ENCODE measurements at places on chromosomes 6 and 20.
A peak's percentile ranks its signal among the peaks of the same experiment; 100 is the strongest.

- H3K4me1 ChIP-seq, result no peaks in the 10 kb centered on the region
- no peak overlapping the region for H3K27ac ChIP-seq
- H3K36me3 ChIP-seq, result no peaks in the 10 kb centered on the region
- no peak for DNase-seq
- H3K27me3 ChIP-seq, result no peaks in the 10 kb centered on the region
Measured at GRCh38 chr6:104014163-104014959, 845.4 kb downstream of the HACE1 start.

DNA sequence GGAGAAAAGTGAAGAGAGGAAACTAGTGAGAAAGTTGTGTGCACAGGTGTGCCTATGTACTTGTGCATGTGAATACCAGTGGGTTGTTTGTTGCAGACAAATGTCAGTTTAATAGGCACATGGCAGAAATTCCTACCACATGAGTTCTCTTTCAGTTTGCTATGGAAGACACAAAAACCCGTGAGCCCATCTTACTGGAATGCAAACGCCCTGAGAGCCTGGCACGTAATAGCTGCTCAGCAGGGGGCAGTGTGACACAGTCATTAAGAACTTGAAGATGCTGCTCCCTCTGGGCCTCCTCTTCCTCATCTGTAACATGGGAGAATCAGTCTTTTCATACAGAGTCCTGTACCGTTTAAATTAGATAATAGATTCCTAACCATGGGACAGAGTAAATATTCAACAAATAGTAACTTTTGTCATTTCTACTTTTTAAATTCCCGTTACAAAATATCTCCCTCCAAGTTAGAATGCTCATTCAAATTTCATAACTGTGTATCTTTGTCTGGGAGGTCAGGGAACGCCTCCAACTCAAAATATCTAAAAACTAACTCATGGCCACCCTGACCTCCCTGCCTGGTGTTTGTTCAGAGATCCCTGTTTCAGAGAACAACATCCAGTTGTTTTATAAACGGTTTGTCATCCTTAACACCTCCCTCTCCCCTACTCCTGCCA lies 802.9 kb downstream of the MAFB start:
- no peaks in the 10 kb centered on the region for H3K36me3 ChIP-seq
- DNase-seq, result peak; percentile 82
- no peaks in the 10 kb centered on the region for H3K4me1 ChIP-seq
- H3K27ac ChIP-seq, result no peak overlapping the region
- no peaks in the 10 kb centered on the region for H3K27me3 ChIP-seq

GRCh38 chr6:71879016-71879415 lies 7.3 kb upstream of the RIMS1 start:
- no peak for DNase-seq
- no peaks in the 10 kb centered on the region for H3K27me3 ChIP-seq
- no peak overlapping the region for H3K27ac ChIP-seq
- H3K4me3 ChIP-seq, result no peak overlapping the region
- H3K36me3 ChIP-seq, result no peaks in the 10 kb centered on the region
- H3K4me1 ChIP-seq, result no peaks in the 10 kb centered on the region

DNA sequence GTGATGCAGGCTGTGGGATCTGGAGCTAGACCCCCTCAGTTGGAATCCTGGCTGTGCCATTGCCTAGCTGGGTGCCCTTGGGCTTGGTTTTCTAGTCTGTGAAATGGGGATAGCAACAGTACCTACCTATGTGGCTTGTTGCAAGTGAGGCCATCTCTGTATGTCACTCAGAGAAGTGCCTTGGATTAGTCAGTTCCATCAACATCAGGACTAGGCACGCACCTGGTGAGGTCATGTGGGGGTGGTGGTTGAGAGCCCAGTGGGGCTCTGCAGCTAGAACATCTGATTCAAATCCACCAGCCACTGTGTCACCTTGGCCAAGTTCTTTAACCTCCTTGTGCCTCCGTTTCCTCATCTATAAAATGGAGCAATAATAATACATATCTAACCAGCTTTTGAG lies 12.5 kb downstream of the TCF15 start:
- no peak overlapping the region for H3K27ac ChIP-seq
- no peaks in the 10 kb centered on the region for H3K4me1 ChIP-seq
- H3K27me3 ChIP-seq, result no peaks in the 10 kb centered on the region
- no peak overlapping the region for H3K4me3 ChIP-seq
- DNase-seq, result no peak
